ENCODE measurements at places on chromosomes 4 and X.

DNA sequence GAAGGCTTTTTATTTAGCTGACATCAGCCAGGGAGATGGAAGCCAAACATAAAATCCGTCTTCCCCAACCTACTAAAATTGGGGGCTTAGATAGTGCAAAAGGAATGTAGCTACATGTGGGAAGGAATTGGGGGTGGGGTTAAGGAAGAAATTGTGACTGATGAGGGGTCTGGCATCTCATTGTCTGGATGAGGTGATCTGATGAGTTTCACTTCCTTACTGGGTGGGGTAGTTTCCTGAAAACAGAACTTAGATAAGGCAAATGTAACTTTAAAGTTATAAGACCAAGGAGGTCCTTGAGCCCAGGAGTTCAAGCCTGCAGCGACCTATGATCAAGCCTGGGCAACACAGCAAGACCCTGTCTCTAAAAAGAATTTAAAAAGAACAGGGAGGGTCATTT lies 105.5 kb upstream of the NEIL3 start:
- no peak for DNase-seq

- DNase-seq: no peak
These were observed 338.9 kb downstream of the DHX15 start for GRCh38 chr4:24245491-24245820.

GRCh38 chr4:166174717-166175490 lies 301.9 kb downstream of the TLL1 start:
- DNase-seq: no peak

GRCh38 chr4:188701952-188702351 lies 562.7 kb downstream of the TRIML1 start:
- no peak for DNase-seq

- no peak for DNase-seq
These were observed 297.2 kb upstream of the GALNT7 start for GRCh38 chr4:172871381-172871780.

DNA sequence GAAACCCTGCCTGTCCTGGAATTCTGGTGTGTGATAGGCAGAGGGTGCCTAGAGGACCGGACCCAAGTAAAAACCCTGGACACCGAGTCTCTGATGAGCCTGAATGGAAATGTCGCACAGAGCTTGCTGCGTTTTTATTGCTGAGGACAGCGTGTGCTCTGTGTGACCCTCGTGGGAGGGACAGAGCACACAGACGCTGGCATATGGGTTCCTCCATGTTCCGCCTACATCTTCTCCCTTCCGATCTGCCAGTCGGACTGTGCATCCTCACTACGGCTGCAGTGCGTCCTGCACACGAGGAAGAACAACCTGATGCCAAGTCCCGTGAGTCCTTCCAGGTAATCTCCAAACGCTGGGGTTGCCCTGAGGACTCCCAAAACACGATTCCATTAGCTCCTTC lies 68.3 kb downstream of the AFAP1 start:
- no peak for DNase-seq

GRCh38 chr4:98332017-98332416 lies 70.8 kb downstream of the RAP1GDS1 start:
- DNase-seq: no peak

- DNase-seq: no peak
These were observed 67.7 kb upstream of the PGRMC2 start for GRCh38 chr4:128355305-128355704.

GRCh38 chr4:96703265-96703664 lies 863.4 kb downstream of the PDHA2 start:
- DNase-seq: no peak

- DNase-seq: no peak
These were observed 1606.4 kb upstream of the TENM3 start for GRCh38 chr4:180636696-180637404.

GRCh38 chr4:83389756-83390505 lies 55.3 kb upstream of the HPSE start:
- no peak for DNase-seq

- DNase-seq: peak; percentile 1
These were observed 130.5 kb downstream of the TENT5D start for GRCh38 chrX:80550722-80551121.

GRCh38 chrX:152428596-152428995 lies 22.5 kb downstream of the GABRA3 start:
- no peak for DNase-seq

DNA sequence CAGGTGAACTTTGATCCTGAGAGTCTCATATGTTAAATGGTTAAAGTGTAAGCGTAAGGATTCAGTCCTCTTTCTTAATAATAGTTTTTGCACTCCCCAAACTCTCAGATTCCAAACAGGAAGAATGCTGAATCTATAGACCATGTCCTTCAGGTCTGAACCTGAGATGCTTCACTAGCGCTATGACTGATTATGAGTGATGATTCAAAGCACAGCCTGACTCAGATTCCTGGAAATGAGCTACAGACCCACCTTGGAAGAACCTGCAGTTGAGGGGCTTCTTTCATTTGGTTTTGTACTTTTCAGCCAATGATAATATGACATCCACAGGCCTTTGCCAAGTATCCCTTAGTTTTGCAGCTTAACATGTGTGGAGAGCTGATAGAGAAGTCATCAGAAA lies 1.4 kb downstream of the EDNRA start:
- no peak for DNase-seq

DNA sequence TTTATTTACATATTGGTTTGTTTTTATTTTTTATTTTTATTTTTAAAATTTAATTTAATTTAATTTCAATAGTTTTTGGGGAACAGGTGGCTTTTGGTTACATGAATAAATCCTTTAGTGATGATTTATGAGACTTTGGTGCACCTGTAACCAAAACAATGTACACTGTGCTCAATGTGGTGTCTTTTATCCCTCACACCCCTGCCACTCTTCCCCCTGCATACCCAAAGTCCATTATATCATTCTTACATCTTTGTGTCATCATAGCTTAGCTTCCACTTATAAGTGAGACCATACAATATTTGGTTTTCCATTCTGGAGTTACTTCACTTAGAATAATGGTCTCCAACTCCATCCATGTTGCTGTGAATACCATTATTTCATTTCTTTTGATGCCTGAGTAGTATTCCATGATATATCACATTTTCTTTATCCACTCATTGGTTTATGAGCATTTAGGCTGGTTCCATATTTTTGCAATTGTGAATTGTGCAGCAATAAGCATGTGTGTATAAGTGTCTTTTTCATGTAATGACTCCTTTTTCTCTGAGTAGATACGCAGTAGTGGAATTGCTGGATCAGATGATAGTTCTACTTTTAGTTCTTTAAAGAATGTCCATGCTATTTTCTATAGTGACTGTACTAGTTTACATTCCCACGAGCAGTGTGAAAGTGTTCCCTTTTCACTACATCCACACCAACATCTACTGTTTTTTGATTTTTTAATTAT lies 157.1 kb downstream of the CPXCR1 start:
- no peak for DNase-seq

DNA sequence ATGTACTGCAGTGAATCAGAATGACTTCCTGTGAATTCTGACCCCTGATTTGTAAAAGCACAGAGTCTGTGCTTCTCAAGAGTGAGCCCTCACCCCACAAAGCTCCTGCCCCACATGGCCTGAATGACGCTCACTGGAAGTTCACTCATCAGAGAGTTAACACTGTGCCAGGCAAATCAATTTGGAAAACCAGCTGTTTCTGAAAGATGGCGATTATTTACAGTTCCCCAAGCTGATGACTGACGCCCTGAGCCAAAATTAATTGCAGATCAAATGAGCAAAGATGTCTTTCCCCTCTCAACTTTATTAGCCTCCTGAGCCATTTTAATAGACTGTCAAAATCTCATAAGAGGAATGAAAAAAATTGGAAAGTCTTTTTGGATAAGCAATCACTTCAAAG lies 118.0 kb downstream of the SLC2A9 start:
- no peak for DNase-seq

DNA sequence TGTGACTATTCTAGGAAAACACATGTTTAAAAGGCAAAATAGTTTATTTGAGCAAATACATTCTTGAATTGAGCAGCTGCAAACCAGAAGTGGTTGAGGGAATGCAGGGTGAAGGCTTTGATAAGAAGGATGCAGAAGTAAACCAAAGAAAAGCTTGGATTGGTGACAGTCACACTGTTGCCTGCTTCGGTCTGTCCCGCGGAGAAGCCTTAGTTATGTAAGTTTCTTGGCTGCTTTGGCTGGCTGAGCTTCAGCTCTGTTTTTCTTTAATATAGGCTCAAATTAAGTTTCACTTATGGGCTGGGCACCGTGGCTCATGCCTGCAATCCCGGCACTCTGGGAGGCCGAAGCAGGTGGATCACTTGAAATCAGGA lies 67.6 kb downstream of the FAM53A start:
- DNase-seq: no peak

DNA sequence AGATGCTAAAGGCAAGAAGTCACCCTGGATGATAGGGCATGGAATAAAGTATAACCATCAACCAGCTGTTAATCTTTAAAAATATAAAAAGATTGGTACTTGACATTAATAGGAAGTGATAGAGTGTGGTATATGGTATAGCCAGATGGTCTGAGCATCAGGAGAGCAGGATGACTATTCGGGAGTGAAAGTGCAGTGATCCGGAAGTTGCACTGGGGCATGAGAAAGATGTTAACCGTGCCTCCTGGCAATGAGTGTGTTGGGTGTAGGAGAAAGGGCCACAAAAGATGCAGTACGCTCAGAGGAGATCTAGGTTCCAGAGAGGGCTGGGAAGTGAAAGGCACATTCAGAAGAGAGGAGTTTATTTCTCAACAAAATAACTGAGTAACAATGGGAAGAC lies 65.0 kb downstream of the TSPAN7 start:
- DNase-seq: no peak

- DNase-seq: no peak
These were observed 18.5 kb upstream of the TET2 start for GRCh38 chr4:105128208-105128607.

DNA sequence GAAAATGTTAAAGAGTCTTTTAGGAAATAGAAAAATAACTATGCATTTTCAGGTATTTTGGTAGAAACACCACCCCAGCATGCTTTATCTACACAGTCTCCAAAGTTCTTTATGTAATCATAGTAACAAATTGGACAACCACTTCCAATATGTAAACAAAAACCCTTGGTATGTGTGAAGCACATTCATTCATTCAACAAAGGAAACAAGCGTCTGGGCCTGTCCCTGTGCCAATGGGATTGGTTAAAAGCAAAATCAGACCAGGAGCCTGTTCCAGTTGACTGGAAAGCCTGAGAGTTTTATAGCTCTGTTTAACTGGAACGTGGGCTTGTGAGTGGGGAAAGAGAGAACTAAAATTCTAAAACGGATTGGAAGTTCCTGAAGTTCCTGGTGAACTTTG lies 41.3 kb upstream of the TENM3 start:
- DNase-seq: no peak

DNA sequence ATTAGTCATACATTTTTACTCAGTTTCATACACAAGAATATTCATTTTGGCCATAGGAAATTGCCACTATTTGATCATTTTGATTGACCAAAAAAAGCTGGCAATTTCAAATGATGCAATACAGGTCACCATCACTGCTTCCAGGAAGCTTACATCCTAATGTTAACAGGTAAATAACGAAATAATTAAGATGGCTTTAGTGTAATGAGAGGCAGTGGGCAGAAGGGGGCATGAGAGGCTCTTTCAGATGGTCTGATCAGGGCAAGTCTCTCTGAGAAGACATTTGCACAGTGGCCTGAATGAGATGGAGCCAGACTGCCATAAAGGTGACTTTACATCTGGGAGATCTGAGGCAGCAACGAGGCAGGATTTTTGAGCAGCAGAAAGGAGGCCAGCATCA lies 170.7 kb downstream of the SLIT2 start:
- DNase-seq: peak; percentile 59

DNA sequence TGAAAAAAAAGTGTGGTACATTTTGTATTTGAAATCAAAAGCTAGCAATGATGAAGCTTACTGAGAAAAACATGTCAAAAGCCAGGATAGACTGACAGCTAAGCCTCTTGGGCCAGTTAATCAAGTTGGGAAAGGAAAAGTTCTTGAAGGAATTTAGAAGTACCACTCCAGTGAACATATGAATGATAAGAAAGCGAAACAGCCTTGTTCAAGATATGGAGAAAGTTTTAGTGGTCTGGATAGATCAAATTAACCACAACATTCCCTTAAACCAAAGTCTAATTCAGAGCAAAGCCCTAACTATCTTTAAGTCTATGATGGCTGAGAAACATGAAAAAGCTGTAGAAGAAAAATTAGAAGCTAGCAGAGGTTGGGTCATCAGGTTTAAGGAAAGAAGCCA lies 268.3 kb downstream of the PDHA2 start:
- no peak for DNase-seq

DNA sequence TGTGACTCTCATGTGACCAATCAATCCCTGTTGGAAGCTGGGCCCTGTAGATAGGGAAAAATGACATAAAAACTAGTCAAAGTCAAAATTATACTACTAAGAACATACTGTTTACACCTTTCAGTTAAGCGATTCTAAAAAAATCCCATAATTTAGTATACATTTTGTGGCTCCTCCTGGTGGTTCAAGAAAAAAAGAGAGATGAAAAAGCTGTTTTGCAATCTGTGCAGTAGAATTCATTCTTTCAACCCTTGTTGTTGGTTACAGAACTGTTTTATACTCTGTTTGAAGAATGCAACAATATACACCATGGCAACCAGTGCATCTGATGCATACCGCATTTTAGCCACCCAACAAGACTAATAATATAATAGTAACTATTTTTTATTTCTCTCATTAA lies 66.8 kb upstream of the ANK2 start:
- no peak for DNase-seq

- DNase-seq: no peak
These were observed 483.8 kb downstream of the AFF2 start for GRCh38 chrX:148984238-148984637.

- DNase-seq: no peak
These were observed 17.8 kb downstream of the SCFD2 start for GRCh38 chr4:53348046-53348445.

DNA sequence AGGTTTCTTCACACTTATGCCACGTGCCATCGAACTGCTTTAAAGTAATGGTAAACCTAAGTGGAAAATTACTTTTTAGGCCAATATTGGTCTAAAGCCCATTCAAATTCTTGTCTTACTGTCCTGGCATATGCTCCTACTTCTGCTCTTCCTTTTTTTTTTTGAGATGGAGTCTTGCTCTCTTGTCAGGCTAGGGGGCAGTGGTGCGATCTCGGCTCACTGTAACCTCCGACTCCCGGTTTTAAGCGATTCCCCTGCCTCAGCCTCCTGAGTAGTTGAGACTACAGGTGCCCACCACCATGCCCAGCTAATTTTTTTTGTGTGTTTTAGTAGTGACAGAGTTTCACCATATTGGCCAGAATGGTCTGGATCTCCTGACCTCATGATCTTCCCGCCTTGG lies 129.0 kb upstream of the TECRL start:
- DNase-seq: no peak

DNA sequence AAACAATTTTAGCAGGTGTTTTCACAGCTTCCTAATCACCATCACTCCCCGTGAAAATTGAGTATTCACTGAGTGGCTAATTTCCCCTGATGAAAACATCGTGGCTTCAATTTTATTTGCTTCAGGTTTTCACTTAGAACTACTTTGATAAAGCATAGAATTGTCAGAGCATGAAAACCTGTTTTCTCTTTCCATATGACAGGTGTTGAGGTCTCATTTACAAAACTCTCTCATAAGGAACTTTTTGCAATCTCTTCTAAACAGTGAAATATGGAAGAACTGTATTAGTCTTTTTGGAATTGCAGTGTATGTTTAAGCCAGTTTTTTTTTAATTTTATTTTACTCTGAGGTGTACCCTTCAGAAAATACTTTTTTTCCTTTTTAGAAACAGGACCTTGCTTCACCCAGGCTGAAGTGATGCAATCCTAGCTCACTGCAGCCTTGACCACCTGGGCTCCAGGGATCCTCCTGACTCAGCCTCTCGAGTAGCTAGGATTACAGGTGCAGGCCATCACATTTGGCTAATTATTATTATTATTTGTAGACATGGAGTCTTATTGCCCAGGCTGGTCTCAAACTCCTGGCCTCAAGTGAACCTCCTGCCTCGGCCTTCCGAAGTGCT lies 111.2 kb upstream of the RAPGEF2 start:
- DNase-seq: no peak
